ENCODE measurements at places on chromosomes 1 and 21.

GRCh38 chr1:162317621-162318020, 59.0 kb downstream of the SPATA46 start:
- DNase-seq = no peak

GRCh38 chr1:117620440-117620839, 14.6 kb downstream of the TENT5C start:
- no peak for DNase-seq

GRCh38 chr1:210850556-210850955, 283.4 kb downstream of the KCNH1 start:
- DNase-seq = no peak

DNA sequence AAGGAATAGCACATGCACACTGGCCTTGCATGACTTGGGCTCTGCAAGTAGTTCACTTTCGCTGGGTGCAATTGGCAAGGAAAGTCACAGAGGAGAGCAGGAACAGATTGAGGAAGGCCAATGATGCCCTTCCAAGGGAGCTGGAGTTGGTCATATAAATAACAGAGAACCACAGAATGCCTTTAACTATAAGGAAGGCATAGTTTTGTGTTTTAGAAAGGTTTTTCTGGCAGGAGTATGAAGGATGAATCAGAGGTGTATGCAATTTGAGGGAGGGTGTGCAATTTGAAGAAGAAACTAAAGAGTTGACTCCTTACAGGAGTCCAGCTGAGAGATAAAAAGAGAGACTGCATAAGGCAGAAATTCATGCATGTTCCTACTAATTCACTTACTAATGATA, 112.1 kb downstream of the PHTF1 start:
- no peak for DNase-seq

DNA sequence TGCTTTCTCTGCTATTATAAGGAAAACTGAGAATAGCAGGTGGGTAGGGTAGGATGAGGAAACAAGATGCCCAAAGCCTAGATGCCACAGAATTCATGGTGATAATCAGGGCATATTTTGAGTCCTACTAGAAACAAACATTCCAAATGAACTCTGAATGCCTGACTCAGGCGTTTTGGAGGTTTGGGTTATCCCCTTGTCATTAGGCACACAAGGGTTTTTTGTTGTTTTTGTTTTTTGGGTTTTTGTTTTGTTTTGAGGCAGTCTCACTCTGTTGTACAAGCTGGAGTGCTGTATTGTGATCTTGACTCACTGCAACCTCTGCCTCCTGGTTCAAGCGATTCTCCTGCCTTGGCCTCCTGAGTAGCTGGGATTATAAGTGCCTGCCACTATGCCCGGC, 19.2 kb downstream of the SYNC start:
- DNase-seq = no peak

GRCh38 chr1:104636581-104636980, 886.9 kb downstream of the AMY1C start:
- no peak for DNase-seq

Data from T-helper 22 cell (primary cell).